GM12892 (cell line): ENCODE measurements at places on chromosomes 7 and 10.

GRCh38 chr7:94274828-94275227 is 119.9 kb upstream of the COL1A2 start:
- DNase-seq: no peak

DNA sequence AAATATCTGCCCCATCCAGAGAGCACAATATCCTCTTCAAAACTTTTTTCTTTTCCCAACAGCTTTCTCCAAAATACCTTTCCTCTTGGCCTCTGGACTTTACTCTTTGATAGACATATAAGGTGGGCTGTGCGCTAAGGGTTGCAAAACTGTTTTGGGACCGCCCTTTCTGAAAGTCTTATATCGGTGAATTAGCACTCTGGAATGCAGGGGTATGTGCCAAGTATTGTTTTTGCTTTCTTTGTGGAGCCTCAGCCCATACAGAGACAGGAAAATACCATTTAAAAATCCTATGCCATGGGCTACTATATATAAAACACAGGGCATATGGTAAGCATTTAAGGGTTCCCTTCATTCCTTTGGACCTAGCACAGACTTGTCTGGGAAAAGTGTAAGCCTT is 37.7 kb downstream of the PPP1R17 start:
- DNase-seq: no peak

- no peak for DNase-seq
These were observed 8.4 kb downstream of the AGAP3 start for GRCh38 chr7:151094675-151095074.

DNA sequence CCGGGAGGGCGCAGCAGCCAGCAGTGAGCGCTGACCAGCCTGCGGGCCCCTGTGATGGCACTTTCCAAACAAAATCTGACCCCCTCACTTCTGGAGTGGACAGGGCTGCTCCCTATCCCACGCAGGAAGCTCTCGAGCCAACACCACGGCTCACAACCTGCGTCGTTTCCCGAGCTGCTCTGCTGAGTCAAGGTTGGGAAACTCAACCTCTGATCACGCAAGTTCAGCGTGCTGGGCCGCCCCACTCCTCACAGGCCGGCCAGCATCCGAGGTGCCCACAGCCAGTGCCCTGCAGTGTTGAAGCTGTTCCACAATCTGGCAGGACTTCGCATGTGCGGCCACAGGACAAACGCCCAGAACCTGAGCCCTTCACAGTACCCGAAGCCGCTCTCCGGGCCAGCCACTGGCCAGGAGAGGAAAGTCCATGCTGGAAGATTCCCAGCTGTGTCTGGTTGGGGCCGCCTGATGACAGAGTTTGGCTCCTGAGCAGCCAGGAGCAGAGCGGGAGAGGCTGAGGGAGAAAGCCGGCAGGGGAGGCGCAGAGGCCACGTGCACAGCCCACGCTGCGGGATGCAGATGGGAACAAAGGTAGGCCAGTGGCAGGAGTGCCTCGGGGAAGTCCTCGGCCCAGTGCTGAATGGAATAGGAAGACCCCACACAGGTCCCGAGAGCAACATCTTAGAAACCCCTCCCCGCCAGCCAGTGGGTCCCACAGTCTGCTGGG is 263.3 kb upstream of the TCERG1L start:
- DNase-seq: no peak

- DNase-seq: no peak
These were observed 27.8 kb downstream of the UNC5B start for GRCh38 chr10:71239946-71240795.

- DNase-seq: no peak
These were observed 116.1 kb upstream of the PARD3 start for GRCh38 chr10:34931216-34931615.

- DNase-seq: no peak
These were observed 31.2 kb downstream of the C10orf71 start for GRCh38 chr10:49330127-49330665.

DNA sequence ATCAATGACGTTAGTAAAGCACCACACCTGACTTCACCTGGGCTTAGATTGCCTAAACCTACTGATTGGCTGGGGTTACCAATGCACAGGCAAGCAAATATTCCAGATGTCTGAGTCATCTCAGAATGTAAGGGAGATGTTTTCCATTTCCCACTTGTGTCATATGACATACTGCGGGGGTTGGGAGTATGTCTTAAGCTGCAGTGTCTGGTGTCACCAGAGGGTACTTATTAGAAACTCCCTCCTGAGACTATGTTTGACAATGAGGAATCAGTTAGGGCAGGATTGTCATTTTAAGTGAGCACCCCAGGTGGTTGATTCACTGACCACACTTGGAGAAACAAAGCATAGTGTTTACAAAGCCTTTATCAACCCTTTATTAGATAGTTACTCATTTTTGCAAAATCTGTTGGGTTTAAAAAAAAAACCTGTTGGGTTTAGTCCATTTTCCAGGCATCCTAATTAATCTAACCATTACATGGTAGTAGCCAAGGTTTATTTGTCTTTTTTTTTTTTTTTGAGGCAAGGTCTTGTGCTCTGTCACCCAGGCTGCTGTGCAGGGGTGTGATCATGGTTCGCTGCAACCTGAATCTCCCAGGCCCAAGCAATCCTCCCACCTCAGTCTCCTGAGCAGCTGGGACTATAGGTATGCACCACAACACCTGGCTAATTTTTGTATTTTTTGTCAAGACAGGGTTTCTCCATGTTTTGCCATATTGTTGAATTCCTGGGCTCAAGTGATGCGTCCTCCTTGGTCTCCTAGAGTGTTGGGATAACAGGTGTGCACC is 72.5 kb downstream of the CDK6 start:
- DNase-seq: no peak

DNA sequence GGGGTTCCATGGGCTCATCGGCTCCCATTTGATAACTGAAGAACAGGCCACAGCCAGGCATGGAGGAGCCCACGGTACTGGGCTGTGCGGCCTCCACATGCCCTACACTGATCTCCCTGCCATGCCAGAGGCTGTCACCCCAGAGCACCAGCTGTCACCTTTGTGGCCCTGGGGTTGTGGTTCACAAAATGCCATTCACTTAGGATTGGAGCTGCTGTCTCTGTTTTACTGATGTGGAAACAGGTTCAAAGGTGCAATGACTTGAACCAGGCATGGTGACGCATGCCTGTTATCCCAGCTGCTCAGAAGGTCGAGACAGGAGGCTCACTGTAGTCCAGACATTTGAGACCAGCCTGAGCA is 4.3 kb upstream of the UPK3B start:
- DNase-seq: no peak

- DNase-seq: no peak
These were observed 153.3 kb upstream of the INSYN2A start for GRCh38 chr10:127349737-127350136.

GRCh38 chr7:135733603-135734342 is 5.8 kb upstream of the SLC13A4 start:
- DNase-seq: no peak
